ENCODE measurements at places on chromosomes 7 and 10.

DNA sequence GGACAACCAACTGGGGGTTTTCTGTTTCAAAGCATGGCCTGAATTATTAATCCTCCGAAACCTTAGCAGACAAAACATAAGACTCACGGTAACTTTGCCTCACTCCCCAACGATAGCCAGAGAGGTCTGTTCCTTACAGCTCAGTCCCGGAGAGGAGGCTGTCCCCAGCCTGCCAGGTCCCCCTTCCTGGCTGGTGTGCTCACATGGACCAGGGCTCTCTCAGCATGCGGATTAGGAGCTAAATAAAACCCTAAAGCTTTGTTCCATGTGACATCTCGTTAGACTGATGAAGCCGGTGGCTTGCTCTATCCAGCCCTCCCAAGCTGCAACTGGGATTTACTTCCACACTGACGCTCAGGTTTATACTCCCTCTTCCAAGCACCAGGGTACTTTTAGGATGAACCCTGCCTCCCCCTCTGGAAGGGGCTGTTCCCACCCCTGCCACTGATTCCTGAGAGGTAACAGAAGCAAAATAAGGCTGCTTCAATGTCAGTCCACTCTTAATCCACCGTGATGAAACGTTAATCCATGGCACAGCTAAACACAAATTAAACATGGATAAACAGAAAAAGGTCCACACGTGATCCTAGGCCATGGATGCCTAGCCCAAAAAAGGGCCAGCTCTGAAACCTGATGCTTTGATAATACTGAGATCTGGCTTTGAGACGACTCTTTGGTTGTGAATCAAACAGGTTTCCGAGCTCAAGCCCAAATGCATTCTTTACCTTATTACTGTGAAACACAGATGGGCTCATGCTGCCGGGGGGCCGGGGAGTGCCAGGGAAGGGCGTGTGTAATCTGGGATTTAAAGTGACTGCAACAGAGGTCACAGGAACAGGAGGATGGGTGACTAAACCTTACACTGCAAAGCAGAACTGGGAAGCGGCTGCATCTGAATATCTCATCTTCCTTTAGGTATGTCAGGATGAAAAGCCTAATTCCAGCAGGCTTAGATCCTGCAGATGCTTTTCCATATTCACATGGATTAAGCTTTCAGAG is 86.2 kb downstream of the ZRANB1 start:
- no peak for DNase-seq

DNA sequence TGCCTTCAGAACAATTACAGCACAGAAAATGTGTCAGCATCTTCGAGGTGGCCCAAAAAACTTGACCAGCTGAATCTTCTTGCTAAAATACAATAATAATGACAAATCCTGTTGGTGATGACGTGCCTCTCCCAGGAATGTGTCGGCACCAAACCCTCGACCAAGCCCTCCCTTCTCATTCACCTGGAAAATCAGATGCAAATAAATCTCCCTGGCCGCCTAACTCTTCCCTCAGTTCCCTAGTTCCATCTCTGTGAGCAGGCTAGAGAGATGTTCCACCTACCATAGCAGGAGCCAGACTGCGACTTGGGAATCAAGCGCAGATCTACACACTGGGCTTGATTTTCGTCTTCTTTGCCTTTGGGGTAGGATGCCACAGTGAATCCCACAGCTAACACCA is 4.1 kb downstream of the PRSS1 start:
- no peak for DNase-seq

- DNase-seq = no peak
These were observed 21.0 kb downstream of the SHH start for GRCh38 chr7:155791214-155791737.

- DNase-seq = no peak
These were observed 154.0 kb upstream of the KLF14 start for GRCh38 chr7:130887957-130888371.

DNA sequence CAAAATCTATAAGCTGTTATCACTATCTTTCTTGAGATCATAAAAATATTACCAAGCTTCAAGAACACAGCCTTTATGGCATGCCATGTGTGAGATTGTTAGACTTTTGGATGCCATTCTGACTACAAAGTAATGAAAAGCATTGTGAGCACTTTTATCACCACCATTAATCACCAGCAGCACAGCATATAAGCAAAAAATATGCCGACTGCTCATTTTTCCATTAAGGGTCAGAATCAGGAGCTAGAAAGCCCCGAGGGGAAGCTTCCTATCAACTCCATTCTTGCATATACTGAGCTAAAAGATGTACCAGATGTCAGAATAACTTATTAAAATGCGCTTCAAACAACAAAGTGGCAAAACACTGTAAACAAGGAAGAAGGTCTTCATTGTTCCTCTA is 114.3 kb downstream of the LMBR1 start:
- no peak for DNase-seq

DNA sequence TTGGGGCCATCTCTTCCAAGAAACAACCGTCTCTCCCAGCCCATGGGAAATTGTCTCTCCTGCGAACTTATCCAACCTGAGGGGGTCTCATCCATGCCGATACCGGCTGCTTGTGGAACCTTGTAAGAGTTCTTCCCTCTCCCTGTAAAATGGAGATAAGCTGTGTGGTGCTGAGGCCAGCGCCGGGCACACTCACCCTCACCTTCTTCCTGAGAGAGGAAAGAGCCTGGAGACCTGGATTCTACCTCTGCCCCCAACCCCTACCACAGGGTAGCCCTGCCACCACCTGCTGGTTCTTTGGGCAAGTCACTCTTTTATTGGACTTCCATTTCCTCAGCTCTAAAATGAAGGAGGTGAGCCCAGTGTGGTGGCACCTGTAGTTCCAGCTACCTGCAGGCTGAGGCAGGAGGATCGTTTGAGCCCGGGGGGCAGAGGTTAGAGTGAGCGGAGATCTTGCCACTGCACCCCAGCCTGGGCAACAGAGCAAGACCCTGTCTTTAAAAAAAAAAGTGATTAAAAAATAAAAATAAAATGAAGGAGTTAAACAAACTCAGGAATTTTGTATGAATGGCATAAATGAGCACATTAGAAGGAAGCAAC is 38.4 kb upstream of the PSAP start:
- DNase-seq = no peak
